Natural killer cell treated with Interleukin-12 subunit alpha and Interleukin-12 subunit beta and Interleukin-15 and Interleukin-18, amount 100 ng/mL, for 72 hours (primary cell): ENCODE measurements at places on chromosomes 16 and 17.

DNA sequence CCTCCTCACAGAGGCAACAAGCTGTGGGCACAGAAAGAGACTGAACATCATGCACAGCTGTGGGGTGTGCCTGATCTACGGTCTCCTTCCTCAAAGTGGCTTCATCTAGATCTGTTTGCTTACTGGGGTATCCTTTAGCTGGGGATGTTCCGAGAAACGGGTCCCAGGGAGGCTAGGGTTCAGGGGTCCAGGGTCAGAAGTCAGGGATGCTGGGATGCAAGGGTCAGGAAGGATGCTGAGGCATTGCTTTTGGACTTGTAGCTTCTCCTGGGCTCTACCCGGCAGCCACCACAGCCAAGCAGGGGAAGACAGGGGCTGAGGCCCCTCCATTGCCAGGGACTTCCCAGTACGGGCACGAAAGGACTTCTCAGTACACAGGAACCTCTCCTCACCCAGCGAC is 6.6 kb downstream of the CD300LG start:
- no peak for DNase-seq
- H3K27me3 ChIP-seq, result peaks cover 6% of the 10 kb centered on the region
- no peaks in the 10 kb centered on the region for H3K4me1 ChIP-seq
- H3K36me3 ChIP-seq, result no peaks in the 10 kb centered on the region

- DNase-seq, result no peak
- H3K27ac ChIP-seq, result no peak overlapping the region
- no peak overlapping the region for H3K4me3 ChIP-seq
- no peaks in the 10 kb centered on the region for H3K27me3 ChIP-seq
Observed at GRCh38 chr17:67689534-67690177, 28.1 kb upstream of the NOL11 start.

DNA sequence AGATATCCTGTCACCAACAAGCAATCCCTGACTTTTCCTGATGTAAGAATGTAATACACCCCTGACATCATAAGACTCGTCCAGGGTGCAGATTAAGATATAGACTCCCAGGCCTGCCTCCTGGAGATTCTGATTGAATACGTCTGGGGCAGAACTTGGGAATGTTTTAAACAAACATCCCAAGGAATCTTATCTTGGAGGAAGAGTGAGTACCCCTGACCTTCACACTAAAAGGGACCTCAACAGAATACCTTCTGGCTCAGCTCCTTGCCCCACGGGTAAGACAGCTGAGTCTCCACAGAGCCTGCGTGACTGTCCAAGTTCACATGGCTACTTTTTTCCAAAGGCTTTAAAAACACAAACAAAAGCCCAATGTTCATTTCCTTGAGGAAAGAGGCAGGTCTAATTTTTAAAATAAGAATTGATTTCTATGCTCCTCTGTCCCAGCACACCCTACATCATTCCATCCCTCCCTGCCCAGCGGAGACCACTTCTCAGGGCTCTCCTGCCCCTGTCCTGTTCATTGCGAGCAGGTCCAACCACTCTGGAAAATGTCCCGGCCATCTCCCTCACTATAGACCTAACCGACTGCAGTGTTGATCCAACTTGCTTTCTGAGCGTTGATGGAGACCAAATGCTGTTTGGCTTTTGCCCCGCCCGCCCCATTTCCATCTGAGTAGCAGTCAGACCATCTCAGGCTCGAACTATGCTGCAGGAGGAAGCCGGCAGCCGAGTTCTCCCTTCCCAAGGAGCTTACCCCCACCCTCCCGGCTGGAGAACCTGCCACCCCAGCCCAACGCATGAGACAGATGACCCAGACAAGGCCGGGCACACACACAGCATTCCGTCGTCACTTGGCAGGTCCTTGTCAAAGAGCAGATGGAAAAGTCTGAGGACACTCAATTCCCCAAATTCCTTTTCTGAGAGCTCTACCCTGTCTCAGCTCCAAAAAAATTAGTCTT is 44.1 kb upstream of the MYH10 start:
- no peaks in the 10 kb centered on the region for H3K36me3 ChIP-seq
- DNase-seq, result no peak
- no peaks in the 10 kb centered on the region for H3K4me1 ChIP-seq
- H3K27ac ChIP-seq, result no peak overlapping the region

- no peak overlapping the region for H3K4me3 ChIP-seq
- no peak overlapping the region for H3K27ac ChIP-seq
- H3K36me3 ChIP-seq, result no peaks in the 10 kb centered on the region
- DNase-seq, result no peak
Observed at GRCh38 chr16:70766658-70767057, 34.3 kb downstream of the VAC14 start.
